Spinal cord (tissue), 10 donors: ENCODE measurements at places on chromosomes 11 and 22. TPM values are rescaled to one million over a fixed set of nuclear protein-coding genes. Genes with fewer than 3 reads are reported as not detected.

DNA sequence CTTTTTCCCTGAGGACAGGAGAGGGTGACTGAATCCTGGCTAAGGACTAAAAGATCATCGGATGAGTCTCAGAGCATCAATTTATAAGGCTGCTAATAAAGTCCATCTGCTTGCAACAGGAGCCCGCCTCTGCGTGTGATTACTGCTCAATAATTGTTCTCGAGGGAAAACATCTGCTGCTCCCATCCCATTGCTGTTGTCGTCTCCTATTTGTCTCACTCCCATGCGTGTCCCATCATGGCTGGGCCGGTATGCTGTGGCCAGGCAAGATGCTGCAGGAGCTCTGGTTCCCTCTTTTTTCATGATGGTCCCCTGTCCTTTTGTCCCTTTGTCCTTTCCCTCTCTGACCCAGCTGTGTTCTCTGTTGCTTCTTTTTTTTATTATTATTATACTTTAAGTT lies 121.2 kb downstream of the SPATA19 start:
- no peak for DNase-seq

DNA sequence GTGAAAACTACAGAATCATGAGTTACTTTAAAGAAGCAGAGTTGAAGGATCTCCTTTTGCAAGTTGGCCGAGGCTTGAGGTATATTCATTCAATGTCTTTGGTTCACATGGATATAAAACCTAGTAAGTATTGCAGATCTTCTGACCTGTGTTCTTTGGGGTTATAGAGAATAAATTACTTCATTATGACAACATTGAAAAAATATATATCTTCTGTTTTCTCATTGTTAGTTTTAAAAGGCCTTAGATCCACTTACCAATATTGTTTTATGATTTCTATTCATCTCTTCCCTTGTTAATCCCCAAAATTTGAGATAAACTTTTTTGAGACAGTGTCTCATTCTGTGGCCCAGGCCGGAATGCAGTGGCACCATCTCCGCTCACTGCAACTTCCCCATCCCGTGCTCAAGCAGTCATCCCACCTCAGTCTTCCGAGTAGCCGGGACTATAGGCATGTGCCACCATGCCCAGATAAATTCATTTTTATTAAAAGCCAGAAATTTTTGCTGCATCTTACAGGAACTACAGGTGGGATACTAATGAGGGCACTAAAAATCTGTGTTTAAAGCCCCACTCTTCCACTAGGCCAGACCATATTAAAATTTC lies 8.2 kb downstream of the WEE1 start:
- no peak for DNase-seq

- DNase-seq, result no peak
These were observed 17.3 kb downstream of the RPUSD4 start for GRCh38 chr11:126194121-126194543.

- DNase-seq, result no peak
These were observed 90.0 kb downstream of the PRMT3 start for GRCh38 chr11:20477418-20478090.

DNA sequence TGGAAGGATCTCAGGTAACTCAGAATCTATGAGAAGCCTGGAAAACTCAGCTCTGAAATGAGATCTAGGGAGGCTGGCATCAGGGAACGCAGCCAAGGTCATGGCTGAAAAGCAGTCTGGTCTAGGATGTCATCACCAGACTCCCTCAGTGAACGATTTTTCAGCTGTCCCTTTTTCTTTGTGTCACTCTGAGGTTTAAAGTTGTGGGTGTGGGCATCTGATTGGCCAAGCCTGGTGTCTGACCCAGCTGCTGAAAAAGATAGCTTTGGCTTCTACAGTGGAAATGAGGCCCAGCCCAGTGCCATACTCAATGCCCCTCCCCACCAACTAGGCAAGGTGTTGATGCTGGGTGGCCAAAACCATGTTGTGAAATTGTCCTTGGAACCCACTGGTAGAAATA lies 14.5 kb downstream of the RPS3 start:
- no peak for DNase-seq

DNA sequence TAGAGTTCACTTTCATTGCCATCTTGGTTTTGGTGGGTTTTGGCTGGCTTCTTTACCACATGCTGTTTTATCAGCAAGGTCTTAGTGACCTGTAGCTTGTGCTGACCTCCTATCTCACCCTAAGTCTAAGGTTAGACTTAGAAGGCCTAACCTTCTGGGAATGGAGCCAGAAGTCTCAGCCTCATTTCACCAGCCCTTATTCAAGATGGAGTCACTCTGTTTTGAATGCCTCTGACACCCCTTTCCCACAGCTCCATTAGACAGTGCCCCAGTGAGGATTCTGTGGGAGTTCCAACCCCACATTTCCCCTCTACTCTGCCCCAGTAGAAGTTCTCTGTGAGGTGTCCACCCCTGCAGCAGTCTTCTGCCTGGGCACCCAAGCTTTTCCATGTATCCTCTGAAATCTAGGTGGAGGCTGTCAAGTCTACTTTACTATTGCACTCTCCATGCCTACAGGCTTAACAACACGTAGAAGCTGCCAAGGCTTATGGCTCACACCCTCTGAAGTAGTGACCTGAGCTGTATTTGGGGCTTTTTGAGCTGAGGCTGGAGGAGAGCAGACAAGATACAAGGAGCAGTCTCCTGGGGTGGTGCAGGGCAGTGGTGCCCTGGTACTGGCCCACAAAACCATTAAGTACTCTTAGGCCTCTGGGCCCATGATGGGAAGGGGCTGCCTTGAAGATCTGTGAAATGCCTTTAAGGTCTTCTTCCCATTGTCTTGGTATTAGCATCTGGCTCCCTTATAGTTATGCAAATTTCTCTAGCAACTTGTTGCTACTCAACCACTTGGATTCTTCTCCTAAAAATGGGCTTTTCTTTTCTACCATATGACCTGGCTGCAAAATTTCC lies 65.9 kb upstream of the SC5D start:
- no peak for DNase-seq

DNA sequence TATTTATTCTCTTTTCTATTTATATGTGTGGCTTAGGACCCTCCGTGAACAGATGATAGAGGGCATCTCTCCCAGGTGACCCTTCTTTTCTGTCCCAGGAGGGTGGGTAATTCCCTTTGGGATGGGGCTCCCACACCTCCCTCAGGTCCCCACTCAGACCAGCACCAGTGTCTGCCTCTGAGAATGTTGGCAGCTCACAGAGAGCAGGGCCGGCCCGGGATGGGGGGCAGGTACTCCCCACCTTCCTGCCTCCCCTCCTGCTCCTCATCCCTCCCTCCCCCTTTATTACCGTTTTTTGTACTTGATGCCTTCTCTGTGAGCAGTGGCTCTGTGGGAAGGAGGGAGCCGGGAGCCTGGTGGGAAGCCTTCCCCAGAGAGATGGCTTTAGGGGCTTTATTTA lies 4.8 kb upstream of the HINFP start:
- DNase-seq, result no peak

- no peak for DNase-seq
These were observed 849.1 kb upstream of the API5 start for GRCh38 chr11:42462558-42463310.

Gene OR51I1
- 0.28 TPM for total RNA-seq

Gene AIFM3
- total RNA-seq, result 147 TPM

Gene BCO2
- total RNA-seq, result 15.9 TPM

Gene CDKN1C
- total RNA-seq, result 107 TPM

Gene ARSA
- total RNA-seq, result 25.0 TPM

Gene RCE1
- total RNA-seq, result 9.8 TPM

Gene MAJIN
- total RNA-seq, result not detected

Gene SMPD1
- total RNA-seq, result 38.2 TPM

Gene TMEM151A
- total RNA-seq, result 18.2 TPM
